Immature natural killer cell (primary cell): ENCODE measurements at places on chromosomes 3 and 15.
A peak's percentile ranks its signal among the peaks of the same experiment; 100 is the strongest.

DNA sequence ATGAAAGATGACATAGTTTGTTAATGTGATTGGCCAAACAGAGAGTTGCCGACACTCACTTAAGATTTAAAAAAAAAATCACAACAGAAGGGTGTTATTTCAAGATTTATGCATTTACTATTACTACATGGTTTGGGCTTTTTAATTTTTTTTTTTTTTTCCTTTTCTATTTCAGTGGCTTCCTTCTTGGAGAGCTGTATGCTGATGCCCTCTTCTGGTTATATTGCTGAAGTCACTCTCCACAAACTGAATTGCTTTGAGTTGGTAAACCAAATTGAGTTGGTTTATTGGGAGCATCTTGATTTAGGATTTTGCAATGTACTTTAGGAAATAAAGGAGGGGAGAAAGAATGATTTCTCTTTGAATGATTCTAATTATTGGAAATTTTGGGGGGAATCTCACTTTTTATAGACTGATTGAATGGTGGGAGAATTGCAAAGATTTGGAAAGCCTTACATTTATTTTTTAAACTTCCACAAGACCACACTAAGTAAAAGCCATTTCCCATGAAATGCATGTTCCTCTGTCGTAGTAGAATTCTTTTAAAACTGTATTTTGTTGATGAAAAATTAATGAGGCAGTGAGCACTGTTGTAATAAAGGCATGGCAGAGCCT is 186.6 kb upstream of the FEZF2 start:
- H3K36me3 ChIP-seq, result no peaks in the 10 kb centered on the region
- DNase-seq, result no peak
- no peak overlapping the region for H3K4me3 ChIP-seq
- no peak overlapping the region for H3K27ac ChIP-seq
- no peaks in the 10 kb centered on the region for H3K27me3 ChIP-seq

- no peak for DNase-seq
- H3K4me1 ChIP-seq, result no peaks in the 10 kb centered on the region
- H3K27me3 ChIP-seq, result peaks cover 6% of the 10 kb centered on the region
- no peaks in the 10 kb centered on the region for H3K36me3 ChIP-seq
- H3K4me3 ChIP-seq, result no peak overlapping the region
- no peak overlapping the region for H3K27ac ChIP-seq
Observed at GRCh38 chr3:178159691-178160220, 376.5 kb upstream of the KCNMB2 start.

DNA sequence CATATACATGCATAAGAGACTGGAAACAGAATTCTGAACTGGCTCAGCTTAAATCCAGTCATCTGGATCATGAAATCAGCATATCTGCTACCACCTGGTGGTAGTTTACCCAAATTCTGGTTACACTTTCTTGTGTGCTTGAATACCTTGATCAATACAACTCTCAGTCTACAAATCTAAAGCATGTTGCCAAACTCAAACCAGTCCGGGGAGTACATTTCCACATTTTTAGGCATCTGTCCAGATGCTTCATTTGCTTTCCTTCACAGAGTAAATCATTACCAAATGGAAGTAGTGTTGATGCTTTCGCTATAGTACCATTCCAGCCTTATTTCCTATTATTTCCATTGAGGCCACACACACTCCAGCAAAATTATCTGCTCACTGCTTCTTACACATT is 126.4 kb downstream of the P2RY1 start:
- no peaks in the 10 kb centered on the region for H3K27me3 ChIP-seq
- no peaks in the 10 kb centered on the region for H3K36me3 ChIP-seq
- no peak for DNase-seq
- H3K4me1 ChIP-seq, result no peaks in the 10 kb centered on the region
- H3K27ac ChIP-seq, result no peak overlapping the region

DNA sequence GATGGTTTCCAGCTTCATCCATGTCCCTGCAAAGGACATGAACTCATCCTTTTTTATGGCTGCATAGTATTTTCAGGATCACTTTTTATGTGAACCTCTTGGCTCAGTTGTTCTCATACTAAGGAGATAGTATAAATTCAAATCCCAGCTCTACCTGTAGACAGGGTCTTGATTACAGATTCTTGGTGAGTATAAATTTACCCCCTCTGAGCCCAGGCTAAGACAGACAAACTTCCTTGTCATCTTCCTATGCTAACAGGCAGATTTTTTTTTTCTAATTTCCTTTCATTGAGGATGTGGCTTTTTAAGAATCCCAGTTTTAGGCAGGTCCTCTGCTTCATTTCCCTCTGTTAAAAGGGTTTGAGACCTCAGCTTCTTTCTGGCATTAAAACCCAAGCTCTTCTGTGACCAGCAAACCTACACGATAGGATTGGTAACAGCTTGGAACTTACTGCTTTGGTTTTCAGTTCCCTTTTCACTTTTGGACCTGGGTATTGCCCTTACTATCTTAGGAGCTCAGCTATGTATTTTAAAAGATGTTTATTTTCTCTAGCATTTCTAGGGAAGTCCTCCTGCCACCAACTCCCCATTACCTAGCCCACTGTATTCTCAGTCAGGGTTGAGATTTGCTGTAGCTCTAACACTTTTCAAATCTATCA is 72.5 kb downstream of the VPS8 start:
- no peaks in the 10 kb centered on the region for H3K27me3 ChIP-seq
- H3K36me3 ChIP-seq, result peaks cover 31% of the 10 kb centered on the region
- no peak for DNase-seq
- H3K4me3 ChIP-seq, result no peak overlapping the region

DNA sequence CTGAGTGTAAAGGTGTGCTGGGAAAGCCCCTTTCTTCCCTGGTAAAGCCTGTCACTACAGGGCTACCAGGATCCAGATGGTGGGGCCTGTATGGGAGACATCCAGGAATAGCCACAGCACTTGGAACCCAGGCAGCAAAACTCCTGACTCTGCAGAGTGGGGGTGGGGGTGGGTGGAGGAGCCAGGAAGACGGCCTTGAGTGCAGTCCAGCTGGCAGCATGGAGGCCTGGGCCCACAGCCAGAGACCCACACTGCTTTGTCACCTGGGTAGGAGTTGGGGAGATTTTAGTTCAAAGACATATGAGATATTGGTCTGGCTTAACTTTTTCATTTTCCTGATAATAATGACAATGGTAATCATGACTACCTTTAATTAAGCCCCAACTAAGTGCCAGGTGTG is 116.7 kb upstream of the MRPS22 start:
- H3K36me3 ChIP-seq, result no peaks in the 10 kb centered on the region
- no peak overlapping the region for H3K4me3 ChIP-seq
- H3K27me3 ChIP-seq, result peaks cover 6% of the 10 kb centered on the region
- no peaks in the 10 kb centered on the region for H3K4me1 ChIP-seq
- no peak overlapping the region for H3K27ac ChIP-seq

DNA sequence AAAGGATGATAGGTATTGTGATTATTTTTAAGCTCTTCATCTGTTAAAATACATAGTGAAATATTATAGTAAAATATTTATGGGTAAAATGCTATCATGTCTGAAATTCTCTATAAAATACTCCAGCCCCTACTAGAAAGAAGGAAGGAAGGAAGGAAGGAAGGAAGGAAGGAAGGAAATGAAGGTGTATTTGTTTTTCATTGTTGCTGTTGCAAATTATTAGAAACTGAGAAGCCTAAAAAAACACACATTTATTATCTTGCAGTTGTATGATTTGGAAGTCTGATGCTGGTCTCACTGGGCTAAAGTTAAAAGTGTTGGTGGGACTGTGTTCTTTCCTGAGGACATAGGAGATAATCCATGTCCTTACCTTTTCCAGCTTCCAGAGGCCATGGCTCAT is 47.6 kb upstream of the CLSTN2 start:
- H3K27me3 ChIP-seq, result peaks cover 6% of the 10 kb centered on the region
- H3K36me3 ChIP-seq, result no peaks in the 10 kb centered on the region
- no peak for DNase-seq
- H3K27ac ChIP-seq, result no peak overlapping the region
- H3K4me3 ChIP-seq, result no peak overlapping the region

GRCh38 chr15:79673416-79674123 is 223.2 kb downstream of the MTHFS start:
- DNase-seq, result no peak
- H3K36me3 ChIP-seq, result no peaks in the 10 kb centered on the region
- H3K4me3 ChIP-seq, result no peak overlapping the region

DNA sequence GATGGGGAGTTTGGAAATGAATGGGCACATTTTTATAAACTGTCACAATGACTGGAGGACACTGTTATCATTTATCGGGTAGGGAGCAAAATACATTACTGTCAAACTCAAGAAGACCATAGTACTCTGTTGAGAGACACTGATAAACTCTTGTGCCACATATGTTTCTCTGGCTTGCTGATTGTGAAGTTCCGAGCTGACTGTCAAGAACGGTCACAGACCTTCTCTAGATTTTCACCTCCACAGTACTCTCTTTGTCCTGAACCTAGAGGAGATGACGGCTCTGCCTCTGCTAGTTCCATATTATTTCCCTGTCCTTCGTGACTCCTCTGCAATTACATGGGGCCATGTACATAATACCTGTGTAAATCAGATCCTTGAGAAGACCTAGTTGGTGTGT is 451.9 kb downstream of the LPP start:
- peaks cover 4% of the 10 kb centered on the region for H3K27me3 ChIP-seq
- H3K4me1 ChIP-seq, result no peaks in the 10 kb centered on the region
- H3K4me3 ChIP-seq, result no peak overlapping the region
- H3K27ac ChIP-seq, result no peak overlapping the region
- peaks cover 23% of the 10 kb centered on the region for H3K36me3 ChIP-seq
- no peak for DNase-seq

GRCh38 chr15:34793901-34794300 is 1.4 kb downstream of the ACTC1 start:
- no peaks in the 10 kb centered on the region for H3K4me1 ChIP-seq
- H3K36me3 ChIP-seq, result no peaks in the 10 kb centered on the region
- DNase-seq, result no peak
- no peak overlapping the region for H3K27ac ChIP-seq
- no peak overlapping the region for H3K4me3 ChIP-seq

DNA sequence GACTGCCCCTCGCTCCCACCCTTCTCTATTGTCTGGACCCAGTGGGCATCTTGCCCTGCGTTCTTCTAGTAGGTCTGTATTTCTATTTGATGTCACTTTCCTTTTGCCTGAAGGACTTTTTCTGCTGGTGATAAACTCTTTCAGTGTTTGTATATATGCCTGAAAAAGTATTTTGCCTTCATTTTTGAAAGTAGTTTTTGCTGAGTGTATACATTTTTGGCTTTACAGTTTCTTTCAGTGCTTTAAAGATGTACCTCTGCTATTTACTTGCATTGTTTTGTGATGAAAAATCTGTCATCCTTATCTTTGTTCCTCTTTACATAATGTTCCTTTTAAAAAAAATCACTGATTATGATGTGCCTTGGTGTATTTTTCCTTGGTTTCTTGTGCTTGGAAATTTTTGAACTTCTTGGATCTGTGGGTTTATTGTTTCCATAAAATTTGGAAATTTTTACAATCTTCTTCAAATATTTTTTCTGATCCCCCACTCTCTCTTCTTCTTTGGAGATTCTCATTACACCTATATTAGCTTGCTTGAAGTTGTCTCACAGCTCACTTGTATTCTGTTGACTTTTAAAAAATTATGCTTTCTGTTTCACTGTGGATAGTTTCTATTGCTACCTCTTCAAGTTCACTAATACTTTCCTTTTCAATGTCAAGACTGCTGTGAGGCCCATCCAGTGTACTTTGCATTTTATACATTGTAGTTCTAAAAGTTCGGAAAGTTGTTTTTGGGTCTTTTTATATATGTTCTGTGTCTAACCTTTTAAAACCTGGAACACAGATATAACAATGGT is 67.8 kb downstream of the RGMA start:
- no peak overlapping the region for H3K4me3 ChIP-seq
- H3K27me3 ChIP-seq, result peaks cover 10% of the 10 kb centered on the region
- peaks cover 84% of the 10 kb centered on the region for H3K4me1 ChIP-seq
- DNase-seq, result no peak

GRCh38 chr15:41773729-41774061 is 589 bp upstream of the MAPKBP1 start:
- peak overlapping the region; percentile 98 for H3K27ac ChIP-seq
- peaks cover 1% of the 10 kb centered on the region for H3K36me3 ChIP-seq
- DNase-seq, result no peak

DNA sequence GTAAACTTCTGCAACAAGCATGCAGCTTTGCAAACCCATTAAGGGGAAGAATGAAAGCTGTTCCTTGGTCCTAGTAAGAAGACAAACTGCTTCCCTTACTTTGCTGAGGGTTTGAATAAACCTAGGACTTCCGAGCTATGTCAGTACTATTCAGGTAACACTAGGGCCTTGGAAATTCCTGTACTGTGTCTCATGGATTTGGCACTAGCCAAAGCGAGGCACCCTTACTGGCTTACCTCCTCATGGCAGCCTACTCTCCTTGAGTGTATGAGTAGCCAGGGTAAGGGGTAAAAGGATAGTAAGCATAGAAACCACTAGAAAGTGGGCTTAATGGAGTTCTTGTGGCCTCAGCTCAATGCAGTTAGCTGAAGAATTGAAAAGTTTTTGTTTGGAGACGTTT is 224.2 kb downstream of the P3H2 start:
- no peak overlapping the region for H3K27ac ChIP-seq
- H3K4me1 ChIP-seq, result no peaks in the 10 kb centered on the region

DNA sequence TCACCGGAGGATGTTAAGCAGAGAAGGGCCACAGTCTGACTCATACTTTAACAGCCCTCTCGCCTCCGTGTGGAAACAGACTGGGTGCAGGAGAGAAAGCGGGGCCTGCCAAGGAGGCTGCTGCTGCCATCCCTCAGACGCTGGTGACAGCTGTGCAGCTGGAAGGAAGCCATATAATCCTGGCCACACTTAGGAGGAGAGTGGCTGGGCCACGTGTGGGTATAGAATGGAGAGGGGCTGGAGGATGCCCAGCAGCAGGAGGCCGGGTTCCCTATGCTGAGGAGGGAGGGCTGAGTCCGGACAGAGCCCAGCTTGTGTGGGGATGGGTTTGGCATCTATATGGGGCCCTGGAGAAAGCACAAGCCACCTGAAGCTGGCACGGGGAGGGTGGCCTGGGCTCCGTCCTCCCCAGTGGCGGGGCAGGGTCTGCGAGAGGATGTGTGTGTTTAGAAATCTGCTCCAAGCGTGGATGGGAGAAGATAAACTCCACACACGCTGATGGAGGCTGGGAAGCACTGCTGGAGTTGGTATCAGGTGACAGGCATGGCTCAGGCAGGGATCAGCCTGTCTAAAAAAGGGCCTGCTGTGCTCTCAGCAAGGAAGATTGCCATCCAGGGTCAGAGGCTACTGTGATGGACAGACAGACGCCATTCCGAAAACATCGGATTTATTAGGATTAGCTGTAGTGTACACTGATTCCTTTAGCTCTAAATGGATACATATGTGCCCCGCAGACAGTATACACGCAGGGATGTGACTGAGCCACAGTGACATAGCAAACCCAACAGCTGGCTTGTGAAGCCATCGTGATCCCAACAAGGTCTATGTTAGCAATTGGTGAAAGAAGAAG is 15.9 kb downstream of the ABTB1 start:
- no peaks in the 10 kb centered on the region for H3K4me1 ChIP-seq
- H3K36me3 ChIP-seq, result no peaks in the 10 kb centered on the region
- DNase-seq, result no peak
- H3K4me3 ChIP-seq, result no peak overlapping the region

DNA sequence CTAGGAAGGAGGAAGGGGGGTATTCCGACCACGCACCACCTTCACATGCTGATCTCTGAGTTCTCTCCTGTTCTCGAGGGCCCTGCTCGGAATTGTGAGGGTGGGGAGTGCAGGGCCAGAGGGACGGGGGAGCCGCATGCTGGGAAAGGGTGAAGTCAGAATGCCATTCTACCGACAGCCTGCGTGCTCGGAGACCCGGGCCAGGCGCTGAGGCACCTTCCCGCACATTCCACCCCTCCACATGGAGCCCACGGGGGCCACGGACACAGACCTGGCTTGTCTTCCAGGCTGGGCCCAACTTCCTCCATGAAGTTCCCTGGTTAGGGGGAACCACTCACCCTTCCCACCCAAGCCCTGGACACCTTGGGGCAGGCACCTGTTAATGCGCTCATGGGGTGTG is 28.7 kb upstream of the PIGZ start:
- H3K4me3 ChIP-seq, result no peak overlapping the region
- H3K27me3 ChIP-seq, result peaks cover 3% of the 10 kb centered on the region
- no peak overlapping the region for H3K27ac ChIP-seq
- peaks cover 6% of the 10 kb centered on the region for H3K4me1 ChIP-seq
